ENCODE measurements at places on chromosomes 2 and 18. TPM values are rescaled to one million over a fixed set of nuclear protein-coding genes. Genes with fewer than 3 reads are reported as not detected.

The FSHR gene
- total RNA-seq = not detected

The RGPD5 gene
- total RNA-seq = 42.8 TPM

The REG3A gene
- total RNA-seq = 351 TPM

The DUSP19 gene
- 2.0 TPM for total RNA-seq

The EML4 gene
- 39.9 TPM for total RNA-seq

The SETBP1 gene
- 23.6 TPM for total RNA-seq
